Activated T-cell treated with anti-CD3 and anti-CD28 coated beads, Interleukin-2, amount 50 U/mL, for 72 hours (primary cell): ENCODE measurements at places on chromosomes 5 and 9. TPM values are rescaled to one million over a fixed set of nuclear protein-coding genes. Genes with fewer than 3 reads are reported as not detected.

Gene TSLP
- total RNA-seq, result 3.6 TPM

Gene AGTPBP1
- total RNA-seq, result 58.2 TPM

Gene TICAM2
- total RNA-seq, result 0.77 TPM

Gene FYB1
- total RNA-seq, result 127 TPM

Gene CD72
- total RNA-seq, result 28.7 TPM

Gene C1QTNF3
- 5.1 TPM for total RNA-seq

Gene TOPORS
- total RNA-seq, result 12.8 TPM

Gene CAVIN4
- 0.19 TPM for total RNA-seq

Gene MTREX
- 65.4 TPM for total RNA-seq

Gene OMD
- not detected for total RNA-seq

Gene GOLM1
- 2.7 TPM for total RNA-seq

Gene IL31RA
- total RNA-seq, result 0.99 TPM

Gene STPG3
- not detected for total RNA-seq

Gene ELOVL7
- 5.9 TPM for total RNA-seq

Gene FOXI1
- total RNA-seq, result not detected
